ENCODE measurements at places on chromosomes 1 and 21. TPM values are rescaled to one million over a fixed set of nuclear protein-coding genes. Genes with fewer than 3 reads are reported as not detected.

RUNX3 gene
- total RNA-seq, result 113 TPM

GBP7 gene
- 0.39 TPM for total RNA-seq

CD1C gene
- not detected for total RNA-seq

TMPRSS2 gene
- total RNA-seq, result not detected

ERG gene
- total RNA-seq, result not detected

ALPL gene
- not detected for total RNA-seq

PPM1J gene
- total RNA-seq, result not detected

GORAB gene
- 11.9 TPM for total RNA-seq

TPTE gene
- total RNA-seq, result not detected

SELL gene
- total RNA-seq, result 515 TPM

FAM110D gene
- not detected for total RNA-seq

DCDC2B gene
- 0.14 TPM for total RNA-seq

ENTREP3 gene
- 21.1 TPM for total RNA-seq

PKP1 gene
- total RNA-seq, result not detected

FHAD1 gene
- 0.46 TPM for total RNA-seq

TDRD10 gene
- total RNA-seq, result not detected
